ENCODE measurements at places on chromosomes 13 and 19.

DNA sequence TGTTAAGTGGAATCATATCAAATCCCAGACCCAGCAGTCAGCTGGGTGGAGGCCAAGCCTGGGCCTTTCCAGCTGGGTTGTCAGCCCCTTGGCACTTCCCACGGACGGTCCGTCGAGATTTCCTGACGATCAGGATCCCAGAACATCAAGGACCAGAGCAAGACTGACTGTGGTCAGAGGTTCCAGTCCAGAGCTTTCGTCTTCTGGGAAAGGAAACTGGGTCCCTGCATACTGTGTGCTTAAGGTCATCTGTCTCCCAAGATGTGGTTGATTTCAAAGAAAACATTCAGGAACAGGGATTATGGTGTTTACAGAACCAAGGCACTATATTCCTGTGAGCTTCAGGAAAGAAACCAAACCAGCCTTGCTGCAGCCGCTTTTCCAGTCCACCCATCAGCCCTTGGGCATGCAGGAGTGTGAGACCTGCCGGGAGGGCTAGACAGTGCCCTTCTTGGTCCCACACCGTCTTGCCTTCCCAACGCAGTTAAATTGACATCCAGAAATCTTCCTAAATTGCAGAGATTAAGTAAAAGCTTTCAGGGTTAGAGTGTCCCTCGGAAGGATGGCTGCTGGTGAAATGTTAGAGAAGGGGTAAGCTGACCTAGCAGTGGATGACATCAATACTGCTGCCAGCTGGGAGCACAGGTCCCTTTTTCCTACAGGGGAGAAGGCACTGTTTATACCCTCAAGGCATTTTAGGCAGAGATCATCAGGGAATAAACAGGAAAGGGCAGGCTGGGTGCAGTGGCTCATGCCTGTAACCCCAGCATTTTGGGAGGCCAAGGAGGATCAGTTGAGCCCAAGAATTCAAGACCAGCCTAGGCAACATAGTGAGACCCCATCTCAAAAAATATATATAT is 5.0 kb upstream of the C19orf33 start:
- DNase-seq: no peak

DNA sequence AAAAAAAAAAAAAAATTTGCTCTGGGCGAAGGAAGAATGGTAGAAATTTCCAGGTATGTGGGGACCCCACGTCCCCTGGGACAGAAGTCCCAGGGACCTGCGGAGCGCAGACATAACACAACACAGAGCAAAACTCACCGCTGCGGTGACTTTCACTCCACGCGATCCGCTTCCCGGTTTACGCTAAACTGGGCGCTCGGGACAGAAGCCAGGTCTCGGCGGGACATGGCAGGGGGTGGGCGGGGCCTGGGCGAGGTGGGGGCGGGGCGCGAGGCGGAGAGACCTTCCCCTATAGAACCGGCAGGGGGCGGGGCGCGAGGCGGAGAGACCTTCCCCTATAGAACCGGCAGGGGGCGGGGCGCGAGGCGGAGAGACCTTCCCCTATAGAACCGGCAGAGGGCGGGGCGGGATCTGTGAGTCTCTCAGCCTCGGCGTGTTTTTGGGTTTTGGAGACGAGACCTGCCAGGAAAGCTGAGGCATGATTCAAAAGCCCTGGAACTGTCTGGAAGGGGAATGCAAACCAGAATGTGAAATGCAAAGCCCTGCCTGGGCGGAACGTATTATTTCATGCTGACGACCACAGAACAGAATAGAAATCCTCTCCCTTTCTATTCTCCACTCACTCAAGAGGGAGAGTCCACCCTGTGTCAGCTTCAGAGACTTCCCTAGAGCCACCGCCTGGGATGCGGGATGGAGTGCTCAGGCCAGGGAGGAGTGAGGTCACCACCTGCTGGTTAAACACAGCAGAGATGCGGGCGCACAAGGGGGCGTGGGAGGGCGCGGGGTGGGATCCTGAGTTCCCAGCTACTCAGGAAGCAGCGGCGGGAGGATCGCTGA is 20.2 kb upstream of the ERVV-1 start:
- DNase-seq: peak; percentile 53

- no peak for DNase-seq
These were observed 512 bp upstream of the ZNF93 start for GRCh38 chr19:19900139-19900728.

DNA sequence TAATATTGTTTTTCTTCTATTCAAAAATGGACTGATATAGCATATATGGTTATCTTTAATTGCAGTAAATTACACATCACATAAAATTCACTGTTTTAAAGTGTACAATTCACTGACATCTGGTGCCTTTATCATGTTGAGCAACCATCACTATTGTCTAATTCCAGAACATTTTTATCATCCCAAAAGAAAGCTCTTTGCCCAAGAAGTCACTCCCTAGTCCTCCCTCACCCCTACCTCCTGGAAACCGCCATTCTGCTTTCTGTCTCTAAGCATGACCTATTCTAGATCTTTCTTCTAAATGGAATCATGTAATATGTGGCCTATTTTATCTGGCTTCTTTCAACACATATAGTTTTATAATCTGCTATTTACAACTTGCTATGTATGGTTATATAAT is 525.6 kb downstream of the DCT start:
- DNase-seq: no peak

GRCh38 chr19:13981988-13982501 is 24.1 kb downstream of the RFX1 start:
- no peak for DNase-seq

DNA sequence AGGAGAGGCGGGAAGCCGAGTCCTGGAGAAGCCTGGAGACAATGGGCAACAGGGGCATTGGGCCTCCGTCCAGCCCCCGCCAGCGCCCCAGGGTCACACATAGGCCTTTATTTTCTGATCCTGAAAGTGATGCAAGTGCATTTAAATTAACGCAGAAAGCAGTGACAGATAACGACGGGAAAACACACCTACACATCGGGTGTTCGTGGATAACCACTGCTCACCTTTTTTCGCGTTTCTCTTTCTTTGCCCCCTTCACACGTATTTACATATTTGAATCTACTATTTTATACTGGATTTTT is 30.4 kb upstream of the GRTP1 start:
- DNase-seq: no peak

GRCh38 chr13:29578300-29579085 is 17.0 kb downstream of the SLC7A1 start:
- no peak for DNase-seq

DNA sequence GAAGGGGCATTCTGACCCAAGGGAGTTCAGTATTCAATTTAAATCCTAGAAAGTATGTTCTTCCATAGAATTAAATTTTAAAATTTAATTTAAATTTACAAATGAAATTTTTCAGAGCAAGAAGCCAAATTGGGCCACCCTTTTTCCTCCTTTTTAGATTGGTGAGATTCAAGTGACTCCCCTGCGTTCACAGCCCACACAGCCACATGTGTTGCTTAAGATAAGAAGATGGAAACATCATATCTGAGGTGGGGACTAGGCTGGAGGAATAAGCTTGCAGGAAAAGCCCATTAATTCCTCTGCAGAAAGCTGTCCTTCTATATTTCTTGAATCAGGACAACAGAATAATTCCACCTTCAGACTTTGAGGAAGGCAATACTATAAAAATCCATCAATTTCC is 392.7 kb upstream of the ZNF507 start:
- no peak for DNase-seq

GRCh38 chr19:46014941-46015686 is 7.7 kb downstream of the PGLYRP1 start:
- DNase-seq: peak; percentile 54

DNA sequence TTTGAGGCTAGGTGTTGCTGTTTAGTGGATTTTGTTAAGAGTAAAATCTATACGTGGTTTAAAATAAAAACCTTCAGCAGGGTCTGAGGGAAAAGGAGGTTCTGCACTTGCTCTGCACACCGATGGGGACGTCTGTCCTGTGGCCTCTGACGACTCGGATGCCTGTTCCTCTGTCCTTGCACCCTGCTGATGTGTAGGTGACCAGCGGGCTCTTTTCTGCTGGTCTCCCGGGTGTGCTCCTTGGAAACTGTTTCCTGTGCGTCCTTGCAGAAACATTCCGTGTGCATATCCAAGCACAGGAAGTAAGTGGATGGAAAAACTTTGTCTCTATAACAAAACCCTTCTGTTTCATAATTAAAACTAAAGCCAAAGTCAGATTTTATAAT is 3.8 kb downstream of the ATP4B start:
- DNase-seq: no peak

- no peak for DNase-seq
These were observed 422.1 kb downstream of the FGF9 start for GRCh38 chr13:22092791-22093560.

DNA sequence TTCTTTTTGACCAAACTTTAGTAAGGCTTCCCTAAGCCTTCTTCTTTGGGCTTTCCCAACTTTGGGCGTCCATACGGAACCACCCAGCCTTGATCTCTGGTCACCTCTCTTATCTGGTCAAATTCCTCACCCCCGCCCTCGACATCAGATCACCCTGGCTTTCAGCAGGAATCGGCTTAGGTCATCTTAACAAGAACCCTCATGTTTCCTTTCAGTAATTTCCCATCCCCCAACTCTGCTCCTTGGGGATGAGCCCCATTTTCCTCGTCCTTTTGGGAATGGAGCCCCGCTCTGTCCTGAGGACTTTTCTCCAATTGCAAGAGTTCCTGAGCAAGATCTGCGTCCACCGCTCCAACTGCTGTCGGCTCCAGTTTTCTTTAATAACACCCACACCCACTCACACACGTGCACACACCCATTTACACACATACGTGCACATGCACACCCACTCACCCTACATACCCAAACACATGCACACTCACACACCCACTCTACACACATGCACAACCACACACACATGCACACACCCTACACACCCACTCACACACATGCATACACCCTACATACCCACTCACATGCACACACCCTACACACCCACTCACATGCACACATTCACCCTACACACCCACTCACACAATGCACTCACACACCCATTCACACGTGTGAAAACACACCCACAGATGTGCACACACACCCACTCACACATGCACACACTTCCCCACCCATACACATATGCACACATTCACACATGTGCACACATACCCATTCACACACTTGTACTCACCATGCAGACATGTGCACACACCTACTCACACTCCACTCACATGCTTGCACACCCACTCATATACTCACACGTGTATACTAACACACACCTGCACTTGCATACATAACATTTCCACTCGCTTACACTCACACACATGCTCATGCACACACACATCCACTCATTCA is 87.0 kb upstream of the TM9SF2 start:
- DNase-seq: no peak

GRCh38 chr13:111516712-111517640 is 196.5 kb downstream of the TEX29 start:
- no peak for DNase-seq

DNA sequence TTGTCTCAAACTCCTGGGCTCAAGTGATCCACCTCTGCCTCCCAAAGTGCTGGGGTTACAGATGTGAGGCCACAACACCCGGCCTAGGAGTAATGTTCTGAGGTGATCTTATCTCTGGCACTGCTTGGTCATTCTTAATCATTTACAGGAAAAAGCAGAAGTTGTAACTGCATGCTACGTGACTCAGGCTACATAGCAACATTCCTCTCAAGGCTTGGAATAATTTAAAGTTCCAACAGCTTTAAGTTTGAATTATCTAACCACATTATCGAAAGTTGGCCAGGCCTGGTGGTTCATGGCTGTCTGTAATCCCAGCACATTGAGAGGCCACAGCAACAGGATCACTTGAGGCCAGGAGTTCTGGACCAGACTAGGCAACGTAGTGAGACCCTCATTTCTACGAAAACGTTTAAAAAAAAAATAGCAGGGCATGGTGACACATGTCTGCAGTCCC is 3.9 kb upstream of the B9D2 start:
- no peak for DNase-seq

DNA sequence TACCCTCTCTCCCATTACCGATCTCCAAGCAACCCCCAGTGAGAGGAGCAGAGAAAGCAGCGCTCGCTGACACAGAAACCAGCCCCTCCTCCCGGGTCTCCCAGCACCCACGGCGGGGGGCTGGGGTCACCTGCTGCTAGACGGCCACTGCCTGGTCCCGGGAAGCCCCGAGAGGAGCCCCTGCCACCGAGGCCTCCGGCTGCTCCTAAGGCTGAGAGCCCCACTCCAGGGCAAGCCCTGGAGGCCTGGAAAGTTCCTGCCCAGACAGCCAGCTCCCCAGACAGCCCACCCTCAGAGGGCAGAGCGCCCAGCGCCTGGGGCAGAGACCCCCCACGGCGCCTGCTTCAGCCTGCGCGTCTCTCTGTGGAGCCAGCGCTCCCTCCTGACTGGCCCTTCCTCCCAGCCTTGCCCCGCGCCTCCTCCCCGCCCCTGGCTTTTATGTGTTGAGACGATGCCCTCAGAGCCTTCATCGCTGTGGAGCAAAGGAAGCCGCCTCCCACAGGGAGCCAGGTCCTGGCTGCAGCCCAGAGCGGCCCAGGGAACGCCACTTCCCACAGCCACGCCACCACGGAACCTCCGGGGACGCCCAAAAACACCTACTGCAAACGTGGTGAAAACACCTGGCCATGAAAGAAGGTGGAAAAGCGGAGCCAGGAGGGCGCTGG is 51.1 kb downstream of the MLLT1 start:
- no peak for DNase-seq

DNA sequence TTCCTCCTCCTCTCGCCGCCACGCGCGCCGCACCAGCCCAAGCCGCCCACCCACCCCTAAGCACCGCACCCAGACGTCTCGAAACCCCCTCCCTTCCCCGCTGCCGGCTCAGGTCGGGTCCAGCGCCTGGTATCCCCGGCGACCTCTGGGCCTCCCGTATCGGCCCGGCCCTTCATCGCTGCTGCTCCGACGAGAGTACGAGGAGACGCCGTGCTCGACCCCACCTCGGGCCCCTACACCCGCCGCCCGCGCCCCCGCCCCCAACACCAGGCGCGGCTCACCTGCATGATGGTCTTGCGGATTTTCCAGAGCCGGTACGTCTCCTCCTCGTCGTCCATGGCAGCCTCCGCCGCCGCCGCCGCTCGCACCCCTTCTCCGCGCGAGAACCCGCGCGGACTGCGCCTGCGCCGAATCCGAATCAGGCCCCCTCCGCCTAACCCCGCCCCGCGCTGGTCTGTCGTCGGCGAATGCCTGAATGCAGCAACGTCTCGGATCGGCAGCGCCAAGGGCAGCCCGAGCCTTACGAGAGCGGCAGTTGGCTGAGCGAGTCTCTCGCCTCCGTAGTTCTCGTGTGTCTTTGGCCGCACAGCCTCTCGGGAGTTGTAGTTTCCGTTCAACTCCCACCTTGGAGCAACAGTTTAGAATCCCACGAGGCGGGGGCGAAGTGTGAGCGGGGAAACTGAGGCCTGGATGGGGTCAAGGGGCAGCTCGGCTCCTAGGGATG is at the start of gene POLR2E:
Gene POLR2E (minus strand): TSS at position 398 of the 724 bp plus-strand sequence. CDS start 60 bp downstream, at position 338.
- peak; percentile 97 for DNase-seq
